ENCODE measurements at places on chromosomes 6 and 20.

GRCh38 chr6:44925100-44925739 is 402.9 kb upstream of the RUNX2 start:
- no peak for DNase-seq

- DNase-seq, result no peak
Observed at GRCh38 chr6:106223300-106223930, 102.1 kb downstream of the ATG5 start.

DNA sequence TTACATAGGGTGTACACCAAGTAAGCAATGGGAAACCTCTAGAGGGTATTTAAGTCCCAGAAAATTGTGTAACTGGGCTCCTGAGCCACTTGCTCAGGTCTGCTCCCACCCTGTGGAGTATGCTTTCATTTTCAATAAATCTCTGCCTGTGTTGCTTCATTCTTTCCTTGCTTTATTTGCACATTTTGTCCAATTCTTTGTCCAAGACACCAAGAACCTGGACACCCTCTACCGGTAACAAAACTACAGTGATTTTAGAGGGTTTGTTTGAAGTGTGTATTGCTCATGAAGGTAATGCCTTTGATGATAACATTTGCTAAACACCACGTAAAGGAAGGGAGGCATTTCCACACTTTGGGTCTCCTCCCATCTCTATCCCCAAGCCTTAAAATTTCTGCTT is 46.2 kb downstream of the MYB start:
- DNase-seq, result no peak

- DNase-seq, result no peak
Observed at GRCh38 chr20:50848846-50849673, 54.2 kb downstream of the BCAS4 start.

DNA sequence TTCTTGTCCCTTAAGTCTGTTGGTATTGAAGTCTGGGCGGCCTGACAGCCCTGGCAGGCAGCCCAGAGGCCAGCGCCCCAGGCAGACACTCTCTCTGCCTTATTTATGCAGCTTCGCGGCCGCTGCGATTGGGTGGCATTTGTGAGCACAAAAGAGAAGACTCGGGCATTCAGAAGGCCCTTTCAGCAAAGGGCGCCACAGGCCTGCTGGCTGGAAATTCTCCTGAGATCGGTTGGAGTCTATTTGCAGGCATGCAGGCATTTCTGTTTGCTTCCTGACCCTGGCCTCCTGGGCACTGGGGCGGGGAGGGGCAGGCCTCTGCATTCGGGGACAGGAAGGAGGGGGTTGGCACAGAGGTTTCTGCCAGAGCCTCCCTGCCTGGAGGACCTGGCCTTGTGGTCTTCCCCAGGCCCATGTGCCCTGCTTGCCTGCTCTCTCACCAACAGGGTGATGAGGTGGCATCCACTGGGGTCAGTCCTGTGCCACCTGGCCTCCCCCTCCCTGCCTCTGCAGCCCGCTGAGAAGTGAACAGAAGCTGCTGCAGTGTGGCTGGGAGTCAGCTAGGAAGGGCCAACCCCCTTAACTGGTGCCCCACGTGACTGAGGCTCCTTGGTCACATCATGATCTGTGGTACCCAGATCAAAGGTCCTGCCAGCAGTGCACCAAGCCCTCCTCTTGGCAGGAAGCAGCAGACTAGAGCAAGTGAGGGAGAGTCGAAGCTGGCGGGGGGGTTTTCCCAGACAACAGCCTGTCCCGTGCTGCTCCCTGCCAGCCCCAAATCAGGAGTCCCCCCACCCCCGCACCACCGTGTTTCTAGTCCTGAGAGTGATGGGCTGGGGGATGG is 16.6 kb upstream of the CCDC167 start:
- DNase-seq, result no peak

GRCh38 chr6:84278321-84278998 is 51.0 kb upstream of the CEP162 start:
- DNase-seq, result no peak

- no peak for DNase-seq
Observed at GRCh38 chr20:8815208-8815607, 253.7 kb upstream of the PLCB4 start.

- no peak for DNase-seq
Observed at GRCh38 chr6:24576447-24576846, 69.5 kb downstream of the KIAA0319 start.

DNA sequence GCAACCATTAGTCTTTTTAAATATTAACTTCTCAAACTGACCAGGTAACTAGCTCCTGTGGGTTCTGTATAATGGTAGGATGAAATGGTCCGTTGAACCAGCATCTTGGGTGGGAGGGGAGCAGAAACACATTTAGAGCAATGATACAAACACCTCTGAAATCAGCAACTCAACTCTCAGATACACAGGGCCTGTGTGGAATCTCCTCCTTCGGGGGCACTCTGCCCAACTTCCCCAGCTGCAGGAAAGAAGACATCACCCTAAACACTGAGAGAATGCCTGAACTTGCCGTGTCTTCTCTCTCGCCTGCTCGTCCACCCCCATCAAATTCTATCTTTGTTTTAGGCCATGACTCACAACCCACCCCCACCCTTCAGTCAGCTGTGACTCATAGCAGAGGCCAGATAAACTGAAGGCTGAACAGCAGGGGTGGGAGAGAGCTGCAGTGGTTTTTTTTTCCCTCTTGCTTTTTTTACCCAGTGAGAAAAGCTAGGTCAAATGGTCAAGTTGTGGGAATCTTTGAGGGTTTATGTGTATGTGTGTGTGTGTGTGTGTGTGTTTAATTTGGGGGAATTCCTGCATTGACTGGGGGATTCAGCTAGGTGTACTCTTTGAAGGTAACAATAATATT is 593.4 kb upstream of the JAG1 start:
- no peak for DNase-seq

DNA sequence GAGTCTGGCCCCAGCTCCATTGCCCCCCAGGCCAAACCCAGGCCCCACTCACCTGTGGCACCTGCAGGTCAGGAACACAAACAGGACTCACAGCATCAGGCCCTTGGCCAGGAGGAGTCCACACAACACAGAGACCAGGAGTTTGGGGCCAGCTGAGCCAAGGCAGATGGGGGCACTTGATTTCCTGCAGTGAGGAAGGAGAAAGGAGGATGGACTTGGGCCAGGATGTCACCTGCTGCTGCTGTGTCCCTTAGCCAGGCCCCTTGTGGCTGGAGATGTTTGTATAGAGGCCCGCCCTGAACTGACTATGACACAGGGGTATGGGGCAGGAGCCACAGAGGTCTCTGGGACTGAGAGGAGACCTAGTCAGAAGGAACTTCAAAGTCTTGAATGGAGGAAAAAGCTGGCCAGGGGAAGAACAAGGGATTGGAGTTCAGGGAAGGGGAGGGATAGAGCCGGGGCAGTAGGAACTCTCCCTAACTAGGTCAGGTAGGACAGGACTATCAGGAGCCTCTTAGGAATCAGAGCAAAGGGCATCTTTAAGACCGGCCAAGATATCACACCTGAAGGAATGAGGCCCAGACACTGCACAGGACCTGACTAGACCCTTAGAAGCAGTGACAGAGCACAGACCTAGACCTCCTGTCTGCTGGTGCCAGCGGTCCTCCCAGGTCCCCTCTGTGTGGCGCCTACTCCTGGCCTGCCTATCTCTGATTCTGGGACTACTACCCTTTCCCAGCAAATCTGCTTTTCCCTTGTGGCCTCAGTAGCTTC is 8.8 kb upstream of the TREML2 start:
- DNase-seq, result no peak

DNA sequence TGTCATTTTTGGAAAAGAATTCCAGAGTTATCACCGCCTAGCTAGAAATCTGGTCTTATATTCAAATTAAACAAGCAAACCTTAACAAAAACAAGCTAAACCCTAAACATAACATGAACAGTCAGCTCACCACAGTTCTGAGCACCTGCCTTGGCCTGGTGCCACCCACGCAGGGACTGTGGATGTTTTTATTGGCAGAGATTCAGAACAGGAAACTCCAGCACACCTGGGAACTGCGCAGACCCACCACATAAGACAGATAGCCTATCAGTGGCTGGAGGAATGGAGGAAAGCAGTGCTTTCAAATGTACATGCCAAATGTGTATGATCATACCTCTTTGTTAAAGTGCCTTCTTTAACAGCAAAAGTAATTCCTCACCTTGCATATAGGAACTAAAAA is 8.9 kb downstream of the SLC16A10 start:
- DNase-seq, result no peak

DNA sequence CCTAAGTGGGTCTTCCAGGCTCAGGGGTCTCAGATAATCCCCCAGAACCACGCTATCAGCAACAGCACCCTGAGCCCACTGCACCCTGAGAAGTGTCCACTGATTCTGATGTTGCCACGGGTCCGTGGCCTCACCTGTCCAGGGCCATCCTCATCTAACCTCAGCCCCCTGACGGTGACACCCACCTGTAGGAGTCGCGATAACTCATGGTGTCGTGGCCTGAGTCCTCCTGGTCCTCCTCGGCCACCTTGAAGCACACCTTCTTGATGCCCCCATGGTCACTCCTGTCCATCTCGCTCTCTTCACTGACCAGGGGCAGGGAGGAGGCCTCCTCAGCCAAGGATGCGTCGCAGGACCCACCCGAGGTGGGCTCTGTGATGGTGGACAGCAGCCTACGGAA is 182.1 kb downstream of the PREX1 start:
- DNase-seq, result no peak

GRCh38 chr6:83252719-83253118 is 59.6 kb downstream of the RWDD2A start:
- no peak for DNase-seq

- no peak for DNase-seq
Observed at GRCh38 chr6:33699739-33700138, 11.8 kb downstream of the UQCC2 start.

DNA sequence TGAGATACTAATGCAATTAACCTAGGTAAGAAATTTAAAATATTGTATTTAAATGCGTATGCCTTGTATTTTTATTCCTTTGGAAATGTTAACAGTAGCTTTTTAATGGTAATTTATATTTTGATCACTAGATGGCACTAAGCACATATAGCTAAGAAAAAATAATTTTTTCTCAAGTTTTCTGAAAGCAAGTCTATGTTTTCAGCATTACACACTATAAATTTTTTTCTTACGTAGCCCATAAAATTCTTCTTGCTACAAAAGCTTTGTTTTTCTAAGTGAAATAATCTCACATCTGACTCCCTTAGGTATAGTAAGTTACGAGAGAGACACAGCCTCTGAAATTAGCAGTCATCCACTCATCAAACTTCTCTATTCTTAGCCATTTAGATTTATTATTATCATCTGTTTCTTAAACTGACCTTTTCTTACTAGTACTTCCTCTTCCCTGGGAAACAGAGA is 35.7 kb downstream of the TSPYL4 start:
- DNase-seq, result no peak

Data from type B pancreatic cell (in vitro differentiated cells).